ENCODE measurements at places on chromosomes 3 and 15.

DNA sequence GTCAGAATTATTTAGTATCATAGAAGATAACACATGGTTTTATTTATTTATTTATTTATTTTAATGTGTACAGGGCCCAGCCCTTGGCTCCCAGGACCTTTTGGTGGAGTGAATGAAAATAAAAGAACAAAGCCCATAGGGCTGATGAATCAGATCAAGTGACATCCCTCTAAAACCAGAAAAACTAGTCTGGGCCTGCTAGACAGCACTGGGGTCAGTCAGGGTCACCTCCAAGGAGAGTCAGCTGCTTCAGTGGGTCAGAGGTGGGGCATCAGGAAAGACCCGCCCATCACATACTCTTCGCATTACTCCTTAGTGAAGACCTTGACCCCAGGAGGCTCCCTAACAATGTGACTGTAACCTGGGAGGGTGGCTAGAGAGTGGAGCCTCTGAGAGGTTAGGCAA lies 12.8 kb downstream of the PPCDC start:
- no peak for DNase-seq

- no peak for DNase-seq
These were observed 49.7 kb downstream of the PDHB start for GRCh38 chr3:58383904-58384303.

GRCh38 chr15:62795171-62795570 lies 247.4 kb upstream of the TPM1 start:
- DNase-seq: no peak

DNA sequence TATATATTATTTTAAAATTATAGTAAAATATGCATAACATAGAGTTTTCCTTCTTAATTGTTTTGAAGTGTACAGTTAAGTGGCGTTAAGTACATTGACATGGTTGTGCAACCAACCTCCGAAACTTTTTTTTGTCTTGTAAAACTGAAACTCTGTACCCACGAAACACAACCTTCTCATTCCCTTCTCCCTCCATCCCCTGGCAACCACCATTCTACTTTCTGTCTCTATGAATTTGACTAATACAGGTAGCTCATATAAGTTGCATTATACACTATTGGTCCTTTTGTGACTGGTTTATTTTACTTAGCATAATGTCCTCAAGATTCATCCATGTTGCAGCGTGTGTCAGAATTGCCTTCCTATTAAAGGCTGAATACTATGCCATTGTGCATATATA lies 179.4 kb downstream of the SATB1 start:
- no peak for DNase-seq

GRCh38 chr3:186452517-186452916 lies 90.5 kb upstream of the DGKG start:
- no peak for DNase-seq

Measured in effector CD4-positive, alpha-beta T cell (primary cell).